ENCODE measurements at places on chromosomes 2 and 18. TPM values are rescaled to one million over a fixed set of nuclear protein-coding genes. Genes with fewer than 3 reads are reported as not detected.

Gene ST6GAL2
- total RNA-seq = not detected

Gene SERPINB4
- not detected for total RNA-seq

Gene ECEL1
- not detected for total RNA-seq

Gene IL1RN
- total RNA-seq = 5.0 TPM

Gene NDC80
- 71.7 TPM for total RNA-seq

Gene KIAA2012
- total RNA-seq = not detected

Gene OXER1
- total RNA-seq = not detected

Gene FAM237A
- total RNA-seq = not detected

Gene TTC31
- total RNA-seq = 20.1 TPM

Gene TNFAIP6
- not detected for total RNA-seq

Gene RGPD3
- not detected for total RNA-seq

Data from PC-9 (cell line).